ENCODE measurements at places on chromosomes 12 and 14.

DNA sequence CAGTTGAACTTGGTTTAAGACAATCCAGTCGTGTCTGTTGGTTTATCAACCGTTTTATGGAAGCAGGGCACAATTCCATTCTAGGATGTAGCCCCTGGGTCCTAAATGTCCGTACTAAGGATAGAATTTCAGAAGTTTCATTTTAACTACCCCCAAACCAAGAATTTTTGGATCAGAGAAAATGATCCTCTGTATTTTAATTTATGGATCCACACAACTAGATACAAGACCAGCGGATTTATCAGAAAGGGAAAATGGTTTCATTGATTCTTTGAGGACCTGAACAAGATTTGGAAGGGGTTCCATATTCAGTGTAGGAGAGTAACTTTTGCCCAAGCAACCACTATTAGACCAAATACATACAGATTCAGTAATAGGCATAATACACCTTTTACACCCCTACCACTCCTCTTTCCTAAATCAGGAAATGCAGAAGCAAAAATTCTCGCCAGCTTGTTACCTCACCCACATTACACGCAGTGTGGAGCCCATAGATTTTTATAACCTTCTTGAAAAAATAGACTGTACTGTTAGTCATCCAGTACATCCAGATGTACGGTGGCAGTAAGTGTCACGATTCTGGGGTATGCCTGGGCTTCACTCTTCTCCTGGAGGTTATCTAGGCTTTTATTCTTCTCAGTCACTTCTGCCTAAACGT is 1.4 kb upstream of the FBXL14 start:
- no peak for DNase-seq

DNA sequence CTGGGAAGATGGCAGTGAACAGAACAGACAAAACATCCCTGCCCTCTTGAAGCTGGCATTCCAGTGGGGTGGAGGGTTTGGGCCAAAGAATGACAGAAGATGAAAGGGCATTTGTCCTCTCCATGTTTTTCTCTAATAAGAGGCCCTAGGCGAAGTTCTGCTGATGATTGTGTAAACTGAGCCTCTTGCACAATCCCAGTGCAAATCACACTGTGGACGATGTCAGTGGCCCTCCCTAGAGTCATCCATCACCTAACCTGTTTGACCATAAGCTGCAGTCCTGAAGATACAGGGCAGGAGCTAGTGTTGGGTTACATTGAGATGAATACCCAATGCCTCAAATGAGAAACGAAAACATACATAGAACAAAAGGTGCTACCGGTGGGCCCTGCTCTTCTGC is 622.4 kb upstream of the TBX3 start:
- DNase-seq, result no peak

- DNase-seq, result no peak
Measured at GRCh38 chr12:80059102-80059501, 40.2 kb upstream of the OTOGL start.

GRCh38 chr12:3493043-3493858 is 2.2 kb downstream of the PRMT8 start:
- DNase-seq, result no peak

DNA sequence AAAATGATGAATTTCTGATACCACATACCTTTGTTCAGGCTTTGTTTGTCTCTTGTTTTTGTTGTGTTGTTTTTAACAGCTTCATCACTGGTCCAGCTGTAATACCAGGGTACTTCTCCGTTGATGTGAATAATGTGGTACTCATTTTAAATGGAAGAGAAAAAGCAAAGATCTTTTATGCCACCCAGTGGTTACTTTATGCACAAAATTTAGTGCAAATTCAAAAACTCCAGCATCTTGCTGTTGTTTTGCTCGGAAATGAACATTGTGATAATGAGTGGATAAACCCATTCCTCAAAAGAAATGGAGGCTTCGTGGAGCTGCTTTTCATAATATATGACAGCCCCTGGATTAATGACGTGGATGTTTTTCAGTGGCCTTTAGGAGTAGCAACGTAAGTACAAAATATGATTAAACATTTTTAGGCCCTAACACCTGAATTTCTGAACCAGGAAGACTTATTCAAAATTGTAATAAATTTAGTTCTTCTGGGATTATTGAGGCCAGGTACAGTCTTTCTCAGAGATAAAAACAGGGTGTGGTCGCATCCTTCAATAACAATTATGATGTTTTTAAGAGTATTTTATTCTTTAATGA is 22.4 kb downstream of the RXYLT1 start:
- DNase-seq, result no peak

- no peak for DNase-seq
Measured at GRCh38 chr12:121456551-121456950, 56.6 kb downstream of the RNF34 start.

GRCh38 chr14:22882529-22883172 is 371 bp upstream of the REM2 start:
- no peak for DNase-seq

- no peak for DNase-seq
Measured at GRCh38 chr14:70045310-70045709, 143.4 kb downstream of the SLC8A3 start.

DNA sequence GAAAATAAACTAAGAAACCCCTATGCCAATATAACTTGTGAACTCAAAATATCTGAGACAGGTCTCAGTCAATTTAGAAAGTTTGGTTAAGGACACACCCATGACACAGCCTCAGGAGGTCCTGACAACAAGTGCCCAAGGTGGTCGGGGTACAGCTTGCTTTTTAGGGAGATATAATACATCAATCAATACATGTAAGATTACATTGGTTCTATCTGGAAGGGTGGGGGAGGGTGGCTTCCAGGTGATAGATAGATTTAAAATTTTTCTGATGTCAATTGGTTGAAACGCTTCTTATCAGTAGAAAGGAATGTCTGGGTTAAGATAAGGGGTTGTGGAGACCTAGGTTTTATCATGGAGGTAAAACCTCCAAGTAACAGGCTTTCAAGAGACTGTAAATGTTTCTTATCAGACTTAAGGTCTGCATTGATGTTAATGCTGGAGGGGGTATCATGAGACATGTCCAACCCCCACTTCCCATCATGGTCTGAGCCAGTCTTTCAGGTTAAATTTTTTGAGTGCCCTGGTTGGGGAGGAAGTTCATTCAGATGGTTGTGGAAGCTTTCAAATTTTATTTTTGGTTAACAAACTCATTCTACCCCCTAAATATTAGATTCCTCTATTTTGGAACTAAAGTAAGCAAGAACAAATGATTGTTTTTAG is 82.0 kb upstream of the RASSF8 start:
- DNase-seq, result no peak

DNA sequence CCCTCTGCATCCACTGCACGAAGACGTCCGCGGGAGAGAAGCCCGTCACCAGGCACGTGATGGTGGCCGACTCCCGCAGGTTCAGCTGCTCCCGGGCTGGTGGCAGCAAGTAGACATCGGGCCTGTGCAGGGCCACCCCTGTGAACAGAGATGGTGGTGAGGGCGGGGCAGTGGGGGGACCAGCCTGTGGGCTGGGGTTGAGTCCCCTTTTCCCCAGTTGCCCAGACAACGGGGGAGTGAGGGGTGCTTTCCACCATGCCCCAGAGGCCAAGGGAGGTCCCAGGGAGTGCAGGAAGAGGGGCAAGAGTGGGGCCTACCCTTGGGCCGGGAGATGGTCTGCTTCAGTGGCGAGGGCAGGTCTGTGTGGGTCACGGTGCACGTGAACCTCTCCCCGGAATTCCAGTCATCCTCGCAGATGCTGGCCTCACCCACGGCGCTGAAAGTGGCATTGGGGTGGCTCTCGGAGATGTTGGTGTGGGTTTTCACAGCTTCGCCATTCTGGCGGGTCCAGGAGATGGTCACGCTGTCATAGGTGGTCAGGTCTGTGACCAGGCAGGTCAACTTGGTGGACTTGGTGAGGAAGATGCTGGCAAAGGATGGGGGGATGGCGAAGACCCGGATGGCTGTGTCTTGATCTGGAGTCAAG is 328.3 kb downstream of the TMEM121 start:
- DNase-seq, result no peak

DNA sequence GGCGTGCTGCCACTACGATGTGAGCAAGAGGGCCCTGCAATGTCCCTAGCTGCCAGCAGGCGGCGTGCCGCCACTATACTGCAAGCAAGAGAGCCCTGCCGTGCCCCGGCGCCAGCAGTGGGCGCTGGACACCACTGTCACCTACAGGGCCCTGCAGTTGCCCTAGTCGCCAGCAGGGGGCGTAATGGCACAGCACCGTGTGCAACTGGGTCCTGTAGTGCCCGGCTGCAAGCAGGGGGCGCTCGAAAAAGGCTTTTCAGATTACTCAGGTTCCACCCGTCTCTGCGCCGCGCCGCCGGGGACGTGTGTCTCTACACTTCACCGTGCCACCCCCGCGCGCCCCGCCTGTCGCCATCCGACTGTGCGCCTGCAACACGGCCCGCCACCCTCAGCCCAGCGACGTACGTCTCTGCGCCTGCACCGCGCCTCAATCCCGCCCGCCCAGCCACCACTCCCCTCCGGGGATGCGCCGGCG is 1356.9 kb downstream of the TMEM121 start:
- no peak for DNase-seq

- DNase-seq, result no peak
Measured at GRCh38 chr12:46546634-46547273, 174.2 kb upstream of the SLC38A2 start.

DNA sequence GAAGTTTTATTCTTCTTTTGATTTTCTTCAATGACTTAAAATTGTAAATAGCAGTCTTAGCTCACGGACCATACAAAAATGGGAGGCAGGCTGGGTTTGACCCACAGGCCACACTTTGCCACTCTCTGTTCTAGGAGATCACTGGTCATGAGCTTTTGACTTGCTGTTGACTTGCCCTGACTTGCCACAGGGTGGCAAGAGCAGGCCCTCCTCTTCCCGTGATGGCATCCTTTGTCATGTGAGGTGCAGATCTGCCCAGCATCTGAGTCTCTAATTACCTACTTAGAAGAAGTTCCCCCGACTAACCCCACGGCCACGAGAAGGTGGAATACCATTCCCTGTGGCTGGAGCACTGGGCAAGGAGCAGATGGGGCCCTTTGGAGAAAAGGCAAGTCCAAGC is 81.0 kb upstream of the SCAF11 start:
- DNase-seq, result no peak

DNA sequence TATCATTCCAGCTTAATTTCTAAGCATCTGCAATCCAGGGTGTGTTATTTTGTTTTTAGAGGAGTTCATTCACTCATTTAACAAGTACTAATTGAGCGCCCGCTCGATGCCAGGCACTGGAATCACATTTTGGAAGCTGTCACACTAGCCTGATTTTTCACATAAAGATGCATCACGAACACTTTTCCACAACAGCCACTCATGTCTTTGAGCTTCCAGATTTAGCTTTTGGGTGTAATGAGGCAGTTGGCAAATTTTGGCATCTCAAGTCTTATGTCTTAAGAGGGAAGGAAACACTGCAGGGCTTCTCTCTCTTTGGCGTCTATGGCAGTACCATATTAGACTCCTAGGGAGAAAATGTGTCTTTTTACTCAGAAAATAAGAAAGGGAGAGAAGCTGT is 14.0 kb downstream of the NRXN3 start:
- DNase-seq, result no peak

DNA sequence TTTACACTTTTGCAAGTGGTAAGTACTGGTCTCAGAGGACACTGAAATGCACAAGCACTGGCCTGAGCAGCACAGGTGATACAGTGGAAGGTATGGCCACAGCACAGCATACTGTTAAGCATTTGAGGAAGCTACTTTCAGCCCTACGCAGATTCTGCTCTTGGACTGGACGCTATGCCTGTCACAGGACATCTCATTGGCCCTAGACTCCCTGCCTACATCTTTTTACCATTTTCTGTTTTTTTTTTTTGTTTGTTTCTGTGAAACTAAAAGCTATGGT is 144.2 kb upstream of the ABCD2 start:
- no peak for DNase-seq

DNA sequence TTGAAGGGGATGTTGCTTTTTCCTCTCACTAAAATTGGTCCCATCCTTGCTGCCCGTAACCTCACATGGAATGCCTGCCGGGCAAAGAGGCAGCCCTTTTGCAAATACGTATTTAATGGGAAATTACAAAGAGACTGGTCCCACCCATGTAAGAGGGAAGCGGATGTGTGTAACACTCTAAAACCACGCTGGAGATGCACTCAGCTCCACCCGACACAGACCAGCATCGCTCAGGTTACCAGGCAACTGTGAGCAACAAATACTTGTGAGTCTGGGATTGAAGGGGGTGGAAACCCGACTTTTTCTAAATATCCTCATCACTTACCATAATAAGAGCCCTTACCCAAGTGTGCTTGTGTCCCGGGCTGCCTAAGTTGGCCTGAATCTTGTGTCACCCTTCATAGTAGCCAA is 47.7 kb downstream of the ELK3 start:
- no peak for DNase-seq

DNA sequence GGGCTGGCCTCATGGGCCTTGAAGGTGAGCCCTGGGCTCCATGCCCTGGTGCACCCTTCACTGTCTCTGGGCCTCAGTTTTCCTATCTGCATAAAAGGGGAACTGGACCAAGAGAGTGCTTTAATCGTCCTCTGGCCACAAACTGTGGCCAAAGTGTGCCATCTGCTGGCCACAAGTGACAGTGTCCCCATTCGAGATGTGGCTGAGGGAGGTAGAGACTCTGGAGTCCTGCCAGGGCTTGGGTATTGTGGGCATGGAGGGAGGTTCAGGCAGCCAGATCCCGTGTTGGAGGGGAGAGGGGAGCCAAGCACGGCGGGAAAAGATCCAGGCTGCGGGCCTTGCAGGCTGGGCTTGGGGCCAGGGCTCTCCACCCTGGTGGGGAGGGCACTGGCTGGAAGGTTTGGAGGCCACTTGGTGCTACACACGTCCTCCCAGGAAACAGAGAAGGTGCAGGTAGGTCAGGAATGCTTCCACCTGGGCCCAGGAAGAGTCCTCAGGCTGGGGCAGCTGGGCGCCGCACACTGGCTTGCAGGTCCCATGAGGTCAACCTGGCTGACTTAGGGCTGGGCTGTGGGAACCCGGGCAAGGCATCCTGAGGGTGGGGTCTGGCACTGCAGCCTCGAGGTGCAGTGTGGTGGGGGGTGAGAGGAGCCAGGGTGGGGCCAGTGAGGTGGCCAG is 7.3 kb upstream of the KIF26A start:
- DNase-seq, result no peak

- DNase-seq, result no peak
Measured at GRCh38 chr14:21025371-21026273, 761 bp upstream of the NDRG2 start.

- no peak for DNase-seq
Measured at GRCh38 chr12:40435951-40436350, 211.2 kb downstream of the LRRK2 start.

DNA sequence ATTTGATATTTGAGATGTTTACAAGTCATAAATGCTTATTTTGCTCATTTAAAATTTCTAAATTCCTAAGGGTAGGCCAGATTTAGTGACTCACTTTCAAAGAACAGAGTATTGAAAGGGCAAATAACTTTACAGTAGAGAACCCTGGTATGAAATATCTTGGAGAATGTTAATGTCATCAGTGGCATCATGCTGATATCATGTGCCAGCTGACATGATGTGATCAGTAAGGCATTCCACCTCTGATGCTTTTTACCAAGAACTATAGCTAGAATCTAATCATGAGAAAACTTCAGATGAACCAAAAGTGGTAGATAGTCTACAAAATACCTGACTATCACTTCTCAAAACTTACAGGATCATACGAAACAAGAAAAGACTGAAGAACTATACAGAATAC is 2.9 kb upstream of the FLRT2 start:
- DNase-seq, result no peak

GRCh38 chr14:29955087-29955486 is 27.4 kb upstream of the PRKD1 start:
- DNase-seq, result no peak

- DNase-seq, result no peak
Measured at GRCh38 chr12:57031138-57031725, 14.9 kb upstream of the TAC3 start.

GRCh38 chr12:104730763-104731162 is 227.3 kb downstream of the SLC41A2 start:
- no peak for DNase-seq

- DNase-seq, result no peak
Measured at GRCh38 chr12:105455261-105455660, 124.8 kb downstream of the C12orf75 start.
